ENCODE measurements at places on chromosomes 4 and X.

DNA sequence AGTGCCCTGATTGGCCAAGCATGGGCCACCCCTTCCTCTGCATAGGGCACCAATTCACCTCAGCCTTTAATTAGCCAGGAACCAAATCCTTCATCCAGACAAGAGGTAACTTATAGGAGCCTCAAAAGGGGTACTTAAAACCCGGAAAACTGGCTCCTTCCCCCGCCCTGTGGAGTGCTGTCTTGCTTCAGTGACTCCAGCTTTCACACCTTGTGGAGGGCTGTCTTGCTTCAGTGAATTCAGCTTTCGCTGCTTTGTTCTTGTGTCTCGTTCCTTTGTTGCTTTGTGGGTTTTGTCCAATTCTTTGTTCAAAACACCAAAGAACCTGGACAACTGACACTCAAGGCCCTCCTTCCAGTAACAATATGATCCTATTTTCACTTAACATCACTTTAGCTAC is 82.2 kb upstream of the FRG1 start:
- H3K36me3 ChIP-seq, result no peaks in the 10 kb centered on the region
- H3K27me3 ChIP-seq, result no peaks in the 10 kb centered on the region
- H3K4me1 ChIP-seq, result no peaks in the 10 kb centered on the region
- H3K4me3 ChIP-seq, result no peak overlapping the region
- H3K27ac ChIP-seq, result no peak overlapping the region

GRCh38 chr4:139241086-139241783 is 38.8 kb downstream of the MGARP start:
- H3K4me1 ChIP-seq, result no peaks in the 10 kb centered on the region
- no peaks in the 10 kb centered on the region for H3K27me3 ChIP-seq
- no peak overlapping the region for H3K4me3 ChIP-seq

DNA sequence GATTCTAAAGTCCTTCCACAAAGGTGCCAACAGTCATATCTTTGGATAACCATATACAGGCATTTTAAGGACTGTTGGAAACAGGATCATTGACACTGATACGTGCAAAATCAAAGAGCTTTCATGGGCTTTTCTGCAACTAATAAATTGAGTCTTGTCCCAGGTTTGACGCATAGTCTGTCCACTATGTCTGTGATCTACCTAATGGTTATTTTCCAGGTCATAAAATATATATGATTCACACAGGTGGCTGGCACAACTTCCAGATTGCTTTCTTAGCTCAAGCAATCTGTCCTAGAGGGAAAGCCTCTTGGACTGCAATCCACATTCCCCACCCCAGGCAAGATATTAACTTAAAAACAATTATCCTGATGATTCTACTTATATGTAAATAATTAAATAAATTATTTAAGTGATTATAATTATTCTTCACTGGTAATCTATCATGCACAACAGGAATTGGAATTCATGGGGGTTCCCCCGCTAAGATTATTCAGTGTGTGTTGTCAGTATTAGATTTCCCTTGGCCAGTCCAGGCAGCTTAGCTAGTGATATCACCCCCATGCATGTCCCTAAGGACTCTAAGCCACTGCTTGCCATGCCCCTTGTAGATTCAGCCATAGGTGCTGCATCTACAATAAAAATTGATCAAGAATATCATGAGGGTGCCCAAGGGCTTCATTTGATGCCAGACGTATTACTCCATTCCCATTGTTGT is 97.8 kb downstream of the TLL1 start:
- DNase-seq, result no peak
- no peak overlapping the region for H3K27ac ChIP-seq
- no peaks in the 10 kb centered on the region for H3K4me1 ChIP-seq
- H3K4me3 ChIP-seq, result no peak overlapping the region
- no peaks in the 10 kb centered on the region for H3K27me3 ChIP-seq

DNA sequence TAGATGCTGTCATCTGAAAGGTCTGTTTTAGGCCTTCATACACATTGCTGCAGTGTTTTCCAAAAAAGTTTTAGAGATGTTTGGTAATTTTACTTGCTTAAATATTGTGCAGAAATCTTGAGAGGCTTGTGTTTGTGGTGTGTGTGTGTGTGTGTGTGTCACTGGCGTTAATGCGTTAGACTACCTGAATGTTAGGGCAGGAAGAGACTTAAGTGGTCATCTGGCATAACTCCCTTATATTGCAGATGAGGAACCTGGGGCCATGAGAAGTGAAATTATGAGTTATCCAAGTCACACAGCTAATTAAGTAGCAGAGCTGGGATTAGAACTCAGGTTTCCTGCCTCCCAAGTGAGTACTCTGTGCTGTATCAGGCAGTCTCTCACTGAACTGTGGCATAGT is 1.4 kb downstream of the LSM6 start:
- no peak for DNase-seq
- no peaks in the 10 kb centered on the region for H3K36me3 ChIP-seq
- H3K4me3 ChIP-seq, result no peak overlapping the region
- H3K4me1 ChIP-seq, result peaks cover 17% of the 10 kb centered on the region
- no peak overlapping the region for H3K27ac ChIP-seq

DNA sequence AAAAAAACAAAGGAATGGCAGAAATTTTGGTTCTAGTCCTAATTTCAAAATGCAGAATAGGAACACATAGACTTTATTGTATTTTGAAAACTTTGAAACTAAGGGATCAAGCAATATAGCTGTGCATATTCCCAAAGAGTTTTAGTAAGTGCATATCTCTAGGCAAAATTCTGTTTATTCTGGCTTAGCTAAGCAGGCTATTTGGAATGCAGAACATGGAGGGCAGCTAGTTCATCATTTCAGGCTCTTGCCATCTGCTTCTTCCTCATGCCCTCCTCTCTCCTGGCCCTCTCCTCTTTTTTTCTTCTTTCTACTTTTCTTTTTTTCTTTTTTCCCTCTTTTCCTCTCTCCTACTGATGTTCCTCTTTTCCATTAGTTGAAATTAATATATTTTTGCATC is 12.0 kb upstream of the IL13RA2 start:
- H3K4me1 ChIP-seq, result no peaks in the 10 kb centered on the region
- H3K4me3 ChIP-seq, result no peak overlapping the region
- no peak for DNase-seq
- H3K27ac ChIP-seq, result no peak overlapping the region
- H3K27me3 ChIP-seq, result no peaks in the 10 kb centered on the region
- H3K36me3 ChIP-seq, result no peaks in the 10 kb centered on the region

DNA sequence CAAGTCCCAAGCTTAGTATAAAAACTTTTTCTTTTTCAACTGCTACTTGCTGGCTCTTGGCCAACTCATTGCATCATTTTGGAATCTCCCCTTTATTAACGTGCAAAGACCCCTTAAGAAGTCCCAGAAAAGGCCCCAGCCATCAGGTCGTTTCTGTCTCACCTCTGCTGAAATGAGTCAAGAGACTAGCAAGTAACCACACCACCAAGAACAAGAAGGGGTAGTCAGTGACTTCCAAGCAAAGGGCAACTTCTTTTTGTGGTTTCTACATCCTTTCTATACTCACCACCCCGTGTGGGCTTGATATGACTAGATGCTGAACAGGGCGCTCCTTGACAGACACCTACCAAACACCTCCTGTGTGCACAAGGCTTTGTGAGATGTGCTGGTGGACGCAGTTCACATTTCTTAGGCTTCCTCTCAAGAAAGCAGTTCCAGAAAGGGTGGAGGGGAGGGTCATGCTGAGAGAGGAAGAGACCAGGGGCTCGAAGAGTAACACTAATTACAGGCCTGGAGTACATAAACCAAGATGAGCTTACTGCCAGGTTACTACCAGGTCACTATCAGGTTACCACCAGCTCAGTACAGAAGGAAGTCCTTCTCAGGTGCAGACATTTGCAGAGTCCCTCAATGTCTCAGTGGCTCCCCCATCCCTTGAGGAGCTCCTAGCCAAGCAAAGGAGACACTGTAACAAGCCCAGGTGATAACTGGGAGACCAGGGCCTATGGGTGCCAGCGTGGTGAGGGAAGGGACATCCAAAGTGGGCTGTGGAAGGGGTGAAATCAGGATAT is 19.3 kb downstream of the JAKMIP1 start:
- H3K4me1 ChIP-seq, result no peaks in the 10 kb centered on the region
- H3K27ac ChIP-seq, result peak overlapping the region; percentile 50
- peak; percentile 48 for DNase-seq
- no peak overlapping the region for H3K4me3 ChIP-seq

DNA sequence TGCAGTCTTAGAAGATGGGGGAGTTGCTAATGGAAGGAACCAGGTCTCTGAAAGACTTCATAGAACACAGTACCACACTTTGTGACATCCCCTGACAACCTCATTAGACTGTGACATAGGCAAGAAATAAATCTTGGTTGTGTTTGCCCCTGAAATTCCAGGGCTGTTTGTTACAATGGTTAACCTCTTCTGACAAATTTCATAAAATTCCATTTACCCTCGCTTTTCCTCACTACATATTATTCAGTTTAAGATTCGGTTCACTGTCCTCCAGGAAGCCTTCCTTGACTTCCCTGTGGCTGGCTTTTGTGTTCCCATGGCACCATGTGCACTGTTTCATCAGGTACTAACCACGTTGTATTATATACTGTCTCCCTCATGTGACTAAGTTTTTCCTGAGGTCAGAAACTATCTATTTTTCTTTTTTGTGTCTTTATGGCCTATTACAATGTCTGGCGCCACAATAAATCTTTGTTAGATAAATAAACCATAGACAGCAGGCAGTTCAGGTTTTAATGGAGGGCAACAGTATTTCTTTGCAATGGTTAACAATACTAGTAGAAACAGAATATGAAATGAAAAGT is 54.2 kb downstream of the ATXN3L start:
- H3K27ac ChIP-seq, result no peak overlapping the region
- no peaks in the 10 kb centered on the region for H3K4me1 ChIP-seq
- H3K27me3 ChIP-seq, result no peaks in the 10 kb centered on the region
- H3K36me3 ChIP-seq, result no peaks in the 10 kb centered on the region
- DNase-seq, result no peak
- H3K4me3 ChIP-seq, result no peak overlapping the region

GRCh38 chrX:51641421-51642021 is 22.8 kb upstream of the CENPVL3 start:
- H3K27me3 ChIP-seq, result peaks cover 5% of the 10 kb centered on the region
- DNase-seq, result no peak
- H3K27ac ChIP-seq, result no peak overlapping the region
- H3K36me3 ChIP-seq, result no peaks in the 10 kb centered on the region

GRCh38 chr4:875818-876423 is 50.0 kb upstream of the CPLX1 start:
- no peaks in the 10 kb centered on the region for H3K27me3 ChIP-seq
- H3K4me1 ChIP-seq, result no peaks in the 10 kb centered on the region
- H3K36me3 ChIP-seq, result peaks cover 24% of the 10 kb centered on the region
- no peak for DNase-seq

DNA sequence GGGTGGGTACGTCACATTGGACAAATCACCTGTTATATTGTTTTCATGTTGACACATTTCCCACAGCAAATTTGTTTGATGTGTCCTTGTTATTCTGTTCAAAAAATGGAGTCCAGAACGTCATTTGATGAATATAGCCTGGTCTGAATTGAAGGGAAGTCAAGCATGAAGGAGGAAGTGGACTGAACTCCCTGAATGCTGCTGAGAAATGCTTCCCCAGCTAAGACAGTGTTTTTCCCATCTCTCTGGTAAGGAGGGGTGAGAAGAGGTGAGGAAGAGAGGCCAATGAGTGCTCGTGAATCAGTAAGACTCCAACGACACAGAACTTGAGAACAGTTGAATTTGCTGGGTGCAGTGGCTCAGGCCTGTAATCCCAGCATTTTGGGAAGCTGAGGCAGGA is 127.4 kb downstream of the RBM47 start:
- no peak for DNase-seq
- H3K36me3 ChIP-seq, result no peaks in the 10 kb centered on the region
- peaks cover 9% of the 10 kb centered on the region for H3K4me1 ChIP-seq
- H3K4me3 ChIP-seq, result no peak overlapping the region
- H3K27ac ChIP-seq, result no peak overlapping the region

DNA sequence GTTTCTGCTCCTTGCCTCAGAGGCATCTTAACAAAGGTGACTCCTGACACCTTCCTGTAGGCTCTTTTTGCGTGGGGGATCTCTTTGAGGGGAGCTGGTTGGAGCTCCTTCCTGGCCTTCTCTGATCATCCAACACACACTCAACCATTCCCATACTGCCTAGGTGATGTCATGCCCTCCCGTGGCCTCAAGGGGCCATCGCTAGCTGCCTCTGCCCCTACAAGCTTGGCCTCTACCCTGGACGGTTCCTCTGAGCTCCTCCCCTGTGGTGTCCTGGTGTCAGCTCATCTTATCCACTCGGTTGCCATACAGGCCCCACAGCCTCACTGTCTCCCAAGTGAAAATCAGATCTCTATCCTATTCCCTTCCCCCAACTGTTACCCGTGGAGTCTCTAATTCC is 13.7 kb upstream of the ZNF185 start:
- peaks cover 8% of the 10 kb centered on the region for H3K27me3 ChIP-seq
- no peaks in the 10 kb centered on the region for H3K36me3 ChIP-seq
- no peak overlapping the region for H3K27ac ChIP-seq

DNA sequence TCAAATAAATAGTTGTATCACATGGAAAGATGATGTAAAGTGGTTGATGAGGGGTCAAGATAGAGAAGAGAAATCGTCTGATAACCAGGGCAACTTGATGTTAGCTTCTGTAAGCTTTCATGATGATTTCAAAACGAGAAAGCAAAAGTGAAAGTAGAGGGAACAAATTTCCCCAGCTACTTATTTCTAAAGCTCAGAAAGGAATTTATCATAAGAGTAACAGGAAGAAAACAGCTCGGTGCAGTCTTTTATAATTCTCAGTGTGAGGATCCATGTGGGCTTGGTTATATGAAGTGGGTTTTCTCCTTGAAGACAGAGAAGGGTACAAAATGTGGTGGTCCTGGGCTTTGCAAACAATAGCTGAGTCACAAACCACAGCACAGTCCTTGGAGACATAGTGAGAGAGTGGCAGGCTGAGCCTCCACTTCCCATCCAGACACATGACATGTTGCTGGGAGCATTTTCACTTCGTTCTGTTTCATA is 32.1 kb upstream of the GLRA2 start:
- peak overlapping the region; percentile 31 for H3K4me3 ChIP-seq
- DNase-seq, result no peak
- H3K27ac ChIP-seq, result peak overlapping the region; percentile 67

GRCh38 chr4:70243091-70243490 is 694 bp downstream of the CSN3 start:
- H3K27ac ChIP-seq, result no peak overlapping the region
- H3K36me3 ChIP-seq, result no peaks in the 10 kb centered on the region
- H3K27me3 ChIP-seq, result no peaks in the 10 kb centered on the region
- H3K4me3 ChIP-seq, result no peak overlapping the region

DNA sequence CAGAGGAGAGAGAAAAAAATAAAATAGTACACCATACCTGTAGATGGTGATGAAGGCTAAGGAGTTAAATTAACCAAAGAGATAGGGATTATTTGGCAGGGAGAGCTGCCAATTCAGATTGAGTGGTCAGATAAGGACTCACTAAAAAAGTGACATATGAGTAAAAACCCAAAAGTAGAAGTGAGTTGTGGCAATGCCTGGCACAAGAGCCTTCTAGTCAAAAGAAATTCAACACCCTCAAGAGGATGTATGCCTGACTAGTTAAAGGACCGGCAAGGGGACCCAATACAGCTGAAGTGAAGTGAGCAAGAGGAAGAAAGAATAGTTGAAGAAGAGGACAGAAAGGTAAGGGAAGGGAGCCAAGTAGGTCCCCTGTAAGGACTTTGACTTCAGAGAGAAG is 34.9 kb downstream of the ELF2 start:
- H3K36me3 ChIP-seq, result no peaks in the 10 kb centered on the region
- no peak overlapping the region for H3K27ac ChIP-seq
- H3K27me3 ChIP-seq, result no peaks in the 10 kb centered on the region
- DNase-seq, result no peak

- no peak overlapping the region for H3K27ac ChIP-seq
- H3K36me3 ChIP-seq, result no peaks in the 10 kb centered on the region
- DNase-seq, result no peak
- no peaks in the 10 kb centered on the region for H3K4me1 ChIP-seq
- H3K27me3 ChIP-seq, result no peaks in the 10 kb centered on the region
- no peak overlapping the region for H3K4me3 ChIP-seq
Observed at GRCh38 chr4:177339477-177340374, 30.1 kb downstream of the NEIL3 start.
